ENCODE measurements at places on chromosomes 1 and 21.

GRCh38 chr1:231828182-231828920, 201.8 kb downstream of the DISC1 start:
- no peak for DNase-seq

DNA sequence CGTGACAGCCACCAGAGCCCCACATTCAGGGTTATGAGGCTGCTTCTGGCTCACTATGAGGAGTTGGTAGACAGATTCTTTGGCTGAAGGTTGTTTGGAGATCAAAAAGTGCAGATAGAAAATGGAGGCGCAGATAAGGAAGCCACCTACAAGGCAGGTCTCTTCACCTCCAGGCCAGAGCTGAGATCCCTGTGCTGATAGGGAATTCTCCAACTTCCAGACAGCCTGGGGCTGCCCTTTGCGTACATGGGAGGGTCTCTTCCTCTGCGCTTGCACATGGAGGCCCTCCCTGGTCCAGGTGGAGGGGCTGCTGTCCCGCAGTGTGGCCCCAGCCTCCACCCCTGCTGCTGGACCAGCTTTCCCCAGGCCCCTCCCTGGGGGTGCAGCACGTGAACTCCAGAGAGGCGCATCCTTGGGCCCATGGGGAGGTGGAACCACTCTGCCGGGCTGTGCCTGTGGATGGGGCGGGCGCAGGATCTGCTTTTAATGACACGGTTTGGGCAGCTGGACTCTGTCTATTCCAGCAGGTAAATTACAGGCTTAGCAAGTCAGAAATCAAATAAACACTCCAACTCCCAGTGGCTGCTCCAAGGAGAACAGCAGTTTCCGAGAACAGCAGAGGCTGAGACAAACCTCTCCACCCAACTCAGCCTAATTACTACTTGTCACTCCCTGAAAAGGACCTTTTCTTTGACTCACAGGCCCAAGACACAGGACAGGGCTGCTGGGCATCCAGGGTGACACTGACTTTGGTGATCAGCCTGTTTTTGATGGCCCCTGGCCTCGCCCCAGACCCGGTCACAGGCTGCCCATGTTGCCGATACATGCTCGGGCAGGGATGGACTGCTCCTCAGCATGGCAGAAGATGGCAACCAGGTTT, 12.4 kb downstream of the OXCT2 start:
- DNase-seq = no peak

GRCh38 chr1:182279724-182280503, 111.7 kb downstream of the GLUL start:
- DNase-seq = no peak

DNA sequence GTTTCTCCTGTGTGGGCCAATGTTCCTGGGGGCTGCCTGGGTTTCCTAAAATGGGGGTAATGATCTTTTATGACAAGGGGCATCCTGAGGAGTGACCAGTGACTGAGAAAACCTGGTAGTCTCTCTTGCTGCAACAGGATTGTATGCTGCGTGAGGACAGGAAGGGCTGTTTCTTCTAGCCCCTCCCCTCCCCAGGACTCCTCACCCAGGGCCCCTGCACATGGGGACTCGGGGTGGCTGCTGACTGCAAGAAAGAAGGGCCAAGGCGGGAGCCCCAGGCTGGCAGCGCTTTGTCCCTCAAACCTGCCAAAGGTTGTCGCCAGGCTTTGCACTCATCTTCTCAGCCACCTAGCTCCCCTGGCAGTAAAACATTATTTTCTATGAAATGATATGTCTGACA, 442.4 kb downstream of the CAMTA1 start:
- DNase-seq = no peak

- DNase-seq = no peak
Measured at GRCh38 chr1:227781314-227781930, 34.1 kb upstream of the PRSS38 start.

DNA sequence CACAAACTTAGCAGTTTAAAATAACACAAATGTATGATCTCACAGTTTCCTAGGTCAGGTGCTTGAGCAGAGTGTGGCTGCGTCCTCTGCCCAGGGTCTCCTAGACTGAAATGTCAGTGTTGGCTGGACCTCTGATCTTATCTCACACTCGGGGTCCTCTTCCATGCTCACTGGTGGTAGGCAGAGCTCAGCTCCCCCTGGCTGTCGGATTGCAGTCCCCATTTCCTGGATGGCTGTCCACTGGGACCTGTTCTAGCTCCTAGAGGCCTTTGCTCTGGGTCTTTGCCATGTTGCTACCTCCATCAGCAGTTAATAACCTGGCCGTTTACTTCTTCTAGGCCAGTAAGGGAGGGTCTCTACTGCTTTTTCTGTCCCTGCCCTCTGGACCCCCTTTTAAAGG, 107.5 kb downstream of the PCNX2 start:
- DNase-seq = no peak

- no peak for DNase-seq
Measured at GRCh38 chr1:3633344-3634058, 8.7 kb downstream of the TPRG1L start.

Measured in CD4-positive, alpha-beta T cell treated with Interleukin-4 for 1 hour (primary cell).